ENCODE measurements at places on chromosomes 16 and 17.

- no peak for DNase-seq
Measured at GRCh38 chr16:1155353-1156054, 2.6 kb downstream of the CACNA1H start.

- DNase-seq: no peak
Measured at GRCh38 chr16:70650216-70650615, 3.9 kb downstream of the IL34 start.

- no peak for DNase-seq
Measured at GRCh38 chr16:986411-986810, 4.8 kb downstream of the SOX8 start.

GRCh38 chr16:87936375-87937230 lies at the start of gene CA5A:
Gene CA5A, minus strand, starts transcription at chr16:87936529. Its CDS starts 79 bp downstream, at chr16:87936450.
- no peak for DNase-seq

Measured in AML-193 (cell line).